HT1080 (cell line): ENCODE measurements at places on chromosomes 12 and 14. TPM values are rescaled to one million over a fixed set of nuclear protein-coding genes. Genes with fewer than 3 reads are reported as not detected.

- no peak for DNase-seq
Measured at GRCh38 chr14:92633274-92633616, 115.2 kb downstream of the LGMN start.

GRCh38 chr12:26828280-26829073, 4.5 kb downstream of the ITPR2 start:
- DNase-seq, result no peak

GRCh38 chr14:51458563-51458955, 193.2 kb upstream of the FRMD6 start:
- DNase-seq, result peak; percentile 94

TGFB3 gene
- total RNA-seq, result 4.0 and 4.8 TPM in 2 replicates
